ENCODE measurements at places on chromosomes 12 and 14.

DNA sequence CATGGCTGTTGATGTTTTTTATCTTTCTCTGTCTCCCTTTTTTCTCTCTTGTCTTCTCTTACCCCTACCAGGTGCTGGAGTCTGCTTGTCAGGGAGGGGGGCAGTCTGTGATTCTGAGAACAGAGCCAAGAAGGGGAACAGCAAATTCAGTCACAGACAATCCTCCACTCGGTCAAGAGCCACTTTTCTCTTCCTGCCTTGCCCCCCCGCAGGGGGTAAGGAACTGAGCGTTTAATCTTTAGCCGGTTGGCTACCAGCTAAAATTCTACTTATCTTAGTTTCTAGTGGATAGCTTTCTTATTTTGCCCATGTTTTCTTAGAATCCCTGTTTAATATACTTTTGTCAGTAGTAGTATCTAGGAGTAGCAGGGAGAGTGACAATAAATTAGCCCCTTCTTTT lies 1.9 kb downstream of the RIMKLB start:
- no peak for DNase-seq

DNA sequence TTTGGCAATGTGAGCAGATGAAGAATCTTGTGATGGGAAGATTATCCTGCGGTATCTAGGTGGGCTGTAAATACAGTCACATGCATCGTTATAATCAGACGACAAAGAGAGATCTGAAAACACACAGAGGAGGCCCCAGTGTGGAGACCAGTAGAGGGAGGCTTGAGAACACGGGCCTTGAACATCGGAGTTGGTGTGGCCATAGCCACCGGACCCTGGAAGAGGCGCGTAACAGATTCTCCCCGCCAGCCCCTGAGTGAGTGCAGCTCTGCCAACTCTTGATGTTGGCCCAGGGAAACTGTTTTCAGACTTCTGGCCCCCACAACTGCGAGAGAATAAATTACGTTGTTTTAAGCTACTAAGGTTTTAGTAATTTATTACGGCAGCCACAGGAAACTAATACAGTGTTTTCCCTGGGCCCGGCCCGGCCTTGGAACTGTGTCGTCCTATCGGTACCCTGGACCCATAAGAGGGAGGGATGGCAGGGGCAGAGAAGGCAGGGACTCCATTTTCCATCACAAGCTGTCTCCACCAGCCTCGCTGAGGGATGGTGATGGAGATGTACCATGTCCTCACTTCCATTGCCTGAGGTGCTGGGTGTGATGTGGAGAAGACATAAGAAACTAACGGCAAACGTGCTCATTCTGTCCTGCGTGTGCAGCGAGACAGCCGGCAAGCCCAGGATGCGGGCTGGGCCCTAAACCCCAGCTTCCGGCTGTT lies 91.6 kb downstream of the NTF3 start:
- DNase-seq = no peak

DNA sequence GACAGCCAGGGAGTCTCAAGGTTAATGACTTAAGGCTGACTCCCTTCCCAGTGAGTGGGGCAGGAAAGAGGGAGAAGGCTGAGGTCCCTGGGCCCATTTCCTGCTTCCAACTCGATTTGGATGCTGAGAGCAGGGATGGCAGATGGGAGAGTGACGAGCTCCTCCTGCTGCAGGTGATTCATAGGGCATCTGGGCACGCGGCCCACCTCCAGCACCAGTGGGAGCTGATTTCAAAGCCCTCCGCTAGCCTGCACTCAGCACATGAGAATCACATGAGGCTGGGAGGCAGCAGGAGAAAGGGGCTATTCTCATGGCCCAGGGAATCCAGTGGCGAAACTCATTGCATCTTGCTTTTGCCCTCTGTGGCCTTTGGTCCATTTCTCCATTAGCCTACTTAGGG lies 90.8 kb downstream of the SSPN start:
- no peak for DNase-seq

DNA sequence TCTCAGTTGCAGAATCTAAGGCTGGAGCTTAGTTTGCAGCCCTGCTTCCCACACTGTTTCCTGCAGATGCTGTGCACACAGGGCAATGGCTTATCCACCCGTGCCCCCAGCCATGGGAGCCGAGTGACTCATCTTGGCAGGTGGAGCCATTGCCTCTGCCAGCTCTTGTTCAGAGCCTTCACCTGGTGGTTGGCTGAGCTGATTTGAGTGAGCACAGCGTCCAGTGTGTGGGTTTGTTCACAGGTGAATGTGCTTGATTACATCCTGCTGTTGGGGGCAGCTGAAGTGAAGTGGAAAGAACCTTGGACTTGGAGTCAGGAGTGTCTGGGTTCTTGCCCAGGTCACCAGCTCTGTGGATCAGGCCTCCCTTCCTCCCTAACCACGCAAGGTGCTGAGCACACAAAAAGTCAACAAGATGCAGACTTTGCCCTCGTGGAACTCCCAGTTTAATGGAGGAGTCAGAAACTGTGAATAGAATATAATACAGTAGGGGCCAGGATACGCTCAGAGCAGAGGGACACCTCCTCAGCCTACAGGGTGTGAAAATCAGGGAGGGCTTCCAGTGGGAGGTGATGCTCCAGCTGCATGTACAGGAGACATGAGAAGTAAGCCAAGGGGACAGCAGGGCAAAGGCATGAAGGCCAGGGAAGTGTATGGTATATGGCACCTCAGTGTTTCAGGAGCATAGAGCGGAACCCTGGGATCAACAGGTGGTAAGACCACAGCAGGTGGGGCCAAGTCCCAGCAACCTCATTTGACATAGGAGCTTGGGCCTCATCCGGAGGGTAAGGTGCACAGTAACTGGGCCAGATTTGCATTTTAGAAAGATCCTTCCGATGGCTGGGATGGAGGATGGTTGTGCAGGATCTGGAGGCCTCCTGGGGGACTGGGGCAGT lies 22.8 kb downstream of the JDP2 start:
- no peak for DNase-seq

DNA sequence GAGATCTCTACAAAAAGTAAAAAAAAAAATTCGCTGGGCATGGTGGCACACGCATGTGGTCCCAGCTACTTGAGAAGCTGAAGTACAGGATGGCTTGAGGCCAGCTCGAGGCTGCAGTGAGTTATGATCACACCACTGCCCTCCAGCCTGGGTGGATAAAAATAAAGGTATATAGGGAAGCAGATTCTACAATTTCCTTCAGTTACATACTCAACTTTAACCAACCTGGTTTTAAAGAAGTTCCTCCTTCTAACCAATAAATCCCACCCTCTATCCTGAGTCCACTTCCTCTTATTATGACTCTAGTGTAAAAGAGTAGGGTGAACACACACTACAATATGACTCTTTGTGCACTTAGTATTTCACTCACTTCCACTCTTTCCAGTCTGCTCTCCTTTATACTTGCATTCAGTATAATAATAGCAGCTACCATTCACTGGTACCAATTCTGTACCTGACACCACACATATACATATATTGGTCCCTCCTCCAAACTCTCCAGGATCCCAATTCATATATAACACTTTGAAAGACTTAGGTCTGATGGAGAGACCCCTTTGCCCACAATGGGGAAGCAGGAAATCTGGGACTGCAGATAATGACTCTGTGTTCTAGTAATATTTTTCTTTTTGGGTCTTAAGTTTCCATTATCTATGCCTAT lies 2.3 kb downstream of the ARF3 start:
- DNase-seq = no peak

DNA sequence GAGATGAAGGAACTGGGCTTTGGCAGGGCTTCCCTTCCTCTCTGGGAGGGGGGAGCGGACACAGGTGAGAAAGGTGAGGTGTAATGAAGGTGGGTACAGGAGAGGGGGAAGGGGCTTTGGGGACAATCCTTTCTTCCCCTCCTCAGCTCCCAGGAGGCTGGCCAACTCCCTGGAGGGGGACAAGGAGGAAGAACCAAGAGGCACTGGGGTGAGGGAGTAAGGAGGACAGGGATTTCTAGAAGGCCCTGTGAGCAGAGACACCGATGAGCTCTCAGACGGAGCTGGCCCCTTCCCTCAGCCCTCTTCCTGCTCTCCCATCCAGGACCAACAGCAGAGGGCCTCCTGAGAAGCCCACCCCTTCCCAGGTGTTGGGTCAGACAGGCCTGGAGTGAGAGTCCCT lies 53.4 kb downstream of the PLEKHG3 start:
- no peak for DNase-seq

DNA sequence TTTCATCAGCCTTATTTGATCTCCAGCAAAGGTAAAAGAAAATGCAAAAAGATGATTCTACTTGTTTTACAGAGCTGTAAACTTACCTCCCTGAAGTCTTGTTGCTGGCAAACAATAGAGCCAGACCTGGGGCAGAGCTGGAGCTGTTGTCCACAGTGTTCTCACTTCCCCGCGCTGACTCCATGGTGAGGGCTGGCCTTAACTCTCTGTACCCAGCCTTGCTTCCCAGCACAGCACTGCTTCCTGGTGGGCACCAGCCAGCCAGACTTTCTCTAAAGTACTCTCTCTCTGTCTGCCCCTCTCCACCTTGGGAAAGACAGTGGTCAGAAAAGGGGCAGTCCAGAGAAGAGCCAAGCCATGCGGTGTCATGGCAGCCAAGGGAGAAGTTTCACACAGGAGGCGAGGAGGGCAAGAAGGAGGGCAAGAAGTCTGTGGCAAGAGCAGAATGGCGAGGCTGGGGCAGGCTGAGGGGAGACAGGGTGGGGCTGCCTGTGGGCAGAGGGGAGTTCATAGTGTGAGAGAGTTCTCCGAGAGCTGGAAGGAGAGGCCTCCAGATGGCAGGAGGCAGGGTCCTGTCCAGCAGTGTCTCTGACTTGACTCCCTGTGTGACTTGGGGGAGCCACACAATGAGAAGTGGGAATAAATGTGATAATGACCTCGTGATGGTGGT lies 9.3 kb downstream of the EVL start:
- no peak for DNase-seq

GRCh38 chr14:51023964-51024363 lies 70.9 kb downstream of the TRIM9 start:
- no peak for DNase-seq

GRCh38 chr12:114508529-114509129 lies 102.7 kb upstream of the TBX5 start:
- peak; percentile 34 for DNase-seq

- DNase-seq = no peak
Observed at GRCh38 chr12:93741659-93742109, 64.5 kb downstream of the CRADD start.

- peak; percentile 51 for DNase-seq
Observed at GRCh38 chr12:28027947-28028724, 55.6 kb upstream of the PTHLH start.

GRCh38 chr14:102778338-102779083 lies 1.3 kb downstream of the TRAF3 start:
- DNase-seq = no peak

All from NCI-H2171 (cell line).